ENCODE measurements at places on chromosomes 2 and 18.

- DNase-seq, result no peak
Observed at GRCh38 chr2:215712871-215713790, 277.3 kb upstream of the FN1 start.

DNA sequence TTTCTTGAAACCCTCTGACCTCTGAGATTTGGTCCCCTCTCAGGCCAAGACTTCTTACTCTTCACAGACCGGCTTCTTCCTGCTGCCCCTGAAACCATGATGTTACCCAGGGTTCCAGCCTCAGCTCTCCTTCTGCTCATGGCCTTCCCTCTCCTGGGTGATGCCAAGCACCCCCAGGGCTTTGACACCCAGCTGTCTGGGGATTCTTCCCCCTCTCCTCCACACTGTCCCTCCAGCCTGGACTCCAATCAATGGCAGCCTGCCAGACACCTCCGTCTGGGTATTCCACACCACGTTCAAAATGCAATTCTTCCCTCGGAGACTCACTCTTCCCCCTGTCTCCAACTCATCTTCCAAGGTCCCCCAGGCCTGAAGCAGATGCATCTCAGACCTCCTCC is 25.0 kb downstream of the SPP2 start:
- DNase-seq, result no peak

- no peak for DNase-seq
Observed at GRCh38 chr2:236120141-236120601, 48.0 kb downstream of the GBX2 start.

DNA sequence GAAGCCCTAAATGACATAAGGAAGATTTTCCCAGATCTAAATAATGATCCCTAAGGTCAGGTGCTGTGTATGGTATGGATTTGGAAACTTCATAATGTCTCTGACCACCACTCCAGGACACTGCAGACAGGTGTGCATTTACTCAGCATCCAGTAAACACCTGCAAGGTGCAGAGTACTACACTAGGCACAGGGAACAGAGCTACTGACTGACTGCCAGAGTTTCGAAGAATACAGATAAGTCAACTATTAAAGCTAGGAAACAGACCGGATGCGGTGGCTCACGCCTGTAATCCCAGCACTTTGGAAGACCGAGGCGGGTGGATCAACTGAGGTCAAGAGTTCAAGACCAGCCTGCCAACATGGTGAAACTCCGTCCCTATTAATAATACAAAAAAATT is 65.0 kb downstream of the ATP8B1 start:
- no peak for DNase-seq

- no peak for DNase-seq
Observed at GRCh38 chr2:132595693-132596092, 74.3 kb downstream of the LYPD1 start.

GRCh38 chr2:181573140-181573736 is 83.7 kb downstream of the CERKL start:
- DNase-seq, result no peak

DNA sequence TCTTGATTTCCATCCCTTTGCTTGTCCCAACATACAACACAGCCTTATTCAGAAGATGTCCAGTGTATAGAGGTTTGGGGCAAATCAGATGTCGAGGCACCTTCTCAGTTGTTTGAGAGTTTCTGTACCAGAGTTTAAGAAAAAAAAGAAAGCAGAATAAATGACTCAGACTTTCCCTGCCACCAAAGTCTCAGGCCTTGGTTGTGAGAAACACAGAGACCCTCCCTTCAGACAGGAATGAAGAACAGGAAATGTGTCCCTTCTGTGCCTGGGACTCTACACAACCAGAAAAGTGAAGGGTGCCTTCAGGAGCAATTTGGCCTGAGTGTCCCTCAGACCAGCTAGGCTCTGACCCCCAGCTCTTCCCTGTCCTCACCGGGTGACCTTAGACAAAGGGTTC is 37.3 kb upstream of the REL start:
- no peak for DNase-seq

GRCh38 chr2:21372654-21373053 is 248.9 kb downstream of the TDRD15 start:
- DNase-seq, result no peak

GRCh38 chr2:218129458-218130135 is 3.8 kb downstream of the CXCR2 start:
- no peak for DNase-seq

GRCh38 chr2:33136566-33136965 is 189.8 kb downstream of the LTBP1 start:
- no peak for DNase-seq

GRCh38 chr2:108858894-108859293 is 72.3 kb downstream of the CCDC138 start:
- DNase-seq, result no peak

DNA sequence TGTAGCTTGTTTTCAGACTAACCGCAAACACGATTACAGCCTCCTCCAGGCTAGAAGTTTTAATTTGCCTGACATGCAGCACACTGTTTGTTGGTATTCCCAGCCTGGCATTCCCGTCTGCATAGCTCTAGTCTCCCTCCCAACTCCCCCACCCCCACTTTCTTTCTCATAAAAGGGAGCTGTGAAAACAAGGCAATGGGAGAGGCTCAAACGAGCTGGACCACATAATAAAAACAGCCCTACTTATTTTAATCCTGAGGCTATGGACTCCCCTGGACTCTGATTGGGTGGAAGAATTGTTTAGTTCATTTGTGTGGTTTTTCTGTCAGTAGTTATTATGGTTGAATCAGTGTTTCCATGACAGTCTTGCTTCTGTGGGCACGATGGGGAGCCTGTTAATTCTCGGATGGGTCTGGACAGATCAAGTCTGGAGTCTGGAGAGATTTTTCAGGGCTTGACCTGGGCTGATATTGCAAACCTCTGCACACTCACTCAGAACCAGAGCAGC is 1.2 kb downstream of the STON1 start:
- DNase-seq, result no peak

GRCh38 chr2:200767111-200767885 is 44.4 kb upstream of the BZW1 start:
- DNase-seq, result no peak

GRCh38 chr2:75558786-75559679 is 1.7 kb downstream of the EVA1A start:
- DNase-seq, result no peak

GRCh38 chr2:231965102-231965501 is 3.6 kb downstream of the DIS3L2 start:
- DNase-seq, result no peak

DNA sequence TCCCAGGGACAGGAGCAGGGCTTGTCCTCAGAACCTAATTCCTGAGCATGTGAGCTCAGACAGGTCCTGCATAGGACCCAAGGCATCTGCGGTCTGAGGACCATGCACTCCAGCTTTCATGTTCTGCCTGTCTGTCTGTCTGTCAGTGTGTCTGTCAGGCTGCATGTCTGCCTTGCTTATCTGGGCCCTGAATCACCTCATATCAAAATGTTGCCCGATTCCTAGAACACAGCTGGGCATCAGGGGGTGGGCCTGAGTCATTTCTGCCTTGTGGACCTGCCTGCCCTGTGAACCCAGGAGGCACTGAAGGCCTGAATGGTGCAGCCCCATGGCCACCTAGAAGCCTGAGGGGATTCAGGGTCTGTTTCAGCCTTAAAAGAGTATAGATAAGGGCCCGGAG is 22.1 kb downstream of the INHBB start:
- DNase-seq, result no peak

DNA sequence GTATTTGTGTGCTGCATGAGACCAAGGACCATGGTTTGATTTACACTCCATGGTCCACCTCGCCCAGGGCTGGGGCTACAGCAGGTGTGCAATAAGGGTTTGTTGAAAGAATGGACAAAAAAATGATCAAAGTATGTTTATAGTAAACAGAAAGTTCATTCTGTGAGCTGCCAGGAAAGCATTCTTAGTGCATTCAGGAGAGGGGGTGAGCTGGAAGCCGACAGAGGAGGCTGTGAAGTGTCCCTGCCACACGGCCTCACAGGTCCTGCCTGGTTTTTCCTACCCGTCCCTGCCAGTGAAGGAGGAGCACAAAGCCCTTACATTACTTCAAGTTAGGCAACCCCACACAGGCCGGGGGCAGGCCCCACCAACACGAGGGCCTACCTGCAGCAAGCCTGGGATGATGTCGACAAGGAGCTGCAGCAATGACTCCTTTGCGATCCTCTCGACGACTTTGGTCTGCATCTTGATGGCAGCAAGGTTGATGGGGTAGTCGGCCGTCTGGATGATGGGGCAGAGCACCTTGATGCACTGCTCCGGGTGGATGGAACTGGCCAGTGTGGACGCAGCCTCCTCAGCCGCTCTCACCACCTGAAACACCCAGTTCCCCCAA is 63.2 kb upstream of the TFCP2L1 start:
- DNase-seq, result no peak
